IMR-90 (cell line): ENCODE measurements at places on chromosomes 12 and 14.
A peak's percentile ranks its signal among the peaks of the same experiment; 100 is the strongest.

DNA sequence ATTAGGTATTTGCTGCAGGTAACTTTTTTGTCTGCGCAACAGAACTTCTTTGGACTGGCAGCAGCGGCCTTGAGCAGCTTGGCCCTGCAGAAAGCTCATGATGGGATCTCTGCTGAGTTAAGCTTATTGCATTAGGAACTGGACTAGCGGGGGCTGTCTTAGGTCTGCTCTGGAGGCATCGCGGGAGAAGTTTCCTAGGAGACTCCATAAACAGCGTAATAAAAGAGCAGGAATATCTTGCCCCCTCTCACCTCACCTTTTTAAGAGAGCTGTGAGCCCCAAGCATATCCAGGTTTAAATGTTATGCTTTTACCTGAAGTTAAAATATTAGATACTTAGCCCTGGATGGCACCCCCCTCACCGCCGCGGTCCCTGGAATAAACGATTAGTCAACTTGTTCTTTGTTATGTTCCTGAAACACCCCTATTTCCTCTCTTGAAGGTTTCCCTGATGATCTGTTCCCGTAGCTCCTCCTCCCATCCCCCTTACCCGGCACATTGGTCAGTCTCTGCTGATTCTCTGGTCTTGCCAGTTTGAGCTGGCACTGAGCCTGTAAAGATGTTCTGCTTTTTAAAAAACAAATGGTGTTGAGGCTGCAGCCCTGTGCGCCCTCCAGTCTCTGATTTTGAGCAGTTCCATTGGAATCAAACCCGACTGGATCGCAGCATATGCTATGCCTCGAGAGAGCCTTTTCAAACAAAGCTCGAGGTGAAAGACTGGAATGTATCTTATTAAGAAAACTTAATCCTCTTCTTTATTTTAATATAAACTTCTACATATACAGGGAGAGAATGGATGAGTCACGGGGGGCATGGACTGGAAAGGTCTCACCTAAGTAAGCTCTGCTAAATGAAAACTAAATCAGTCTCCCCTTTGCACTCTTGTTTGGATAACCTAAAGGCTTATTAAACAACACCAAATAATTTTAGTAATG, 1.9 kb downstream of the MLXIP start:
- peak; percentile 86 for DNase-seq

DNA sequence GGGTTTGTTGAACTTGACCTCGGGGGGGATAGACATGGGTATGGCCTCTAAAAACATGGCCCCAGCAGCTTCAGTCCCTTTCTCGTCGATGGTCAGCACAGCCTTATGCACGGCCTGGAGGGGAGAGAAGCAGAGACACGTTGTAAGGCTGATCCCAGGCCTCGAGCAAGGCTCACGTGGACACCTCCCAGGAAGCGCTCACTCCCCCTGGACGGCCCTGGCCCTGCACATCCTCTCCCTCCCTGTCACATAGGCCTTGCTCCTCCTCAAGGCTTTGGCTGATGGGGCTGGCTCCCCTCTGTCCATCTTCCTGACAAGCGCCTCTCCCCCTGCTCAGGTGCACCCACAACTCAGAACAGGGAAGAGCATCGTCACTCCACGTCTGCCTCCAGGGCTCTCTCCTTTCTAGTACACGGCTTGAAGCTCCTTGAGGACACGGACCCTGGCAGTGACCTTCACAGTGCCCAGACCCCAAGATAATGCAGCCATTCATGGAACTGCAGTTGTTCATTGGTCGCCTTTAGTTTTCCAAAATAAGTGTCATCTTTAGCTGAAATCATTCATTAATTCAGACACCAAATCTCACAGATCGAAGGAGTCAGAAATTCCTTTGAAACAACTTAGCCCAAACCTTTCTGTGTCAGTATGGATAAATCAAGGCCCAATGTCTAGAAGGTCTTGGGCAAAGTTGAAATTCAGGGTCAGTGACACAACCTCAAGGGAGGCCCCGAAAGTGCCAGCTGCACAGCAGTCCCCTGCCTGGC, 9.7 kb downstream of the SERPINA1 start:
- no peak for DNase-seq

DNA sequence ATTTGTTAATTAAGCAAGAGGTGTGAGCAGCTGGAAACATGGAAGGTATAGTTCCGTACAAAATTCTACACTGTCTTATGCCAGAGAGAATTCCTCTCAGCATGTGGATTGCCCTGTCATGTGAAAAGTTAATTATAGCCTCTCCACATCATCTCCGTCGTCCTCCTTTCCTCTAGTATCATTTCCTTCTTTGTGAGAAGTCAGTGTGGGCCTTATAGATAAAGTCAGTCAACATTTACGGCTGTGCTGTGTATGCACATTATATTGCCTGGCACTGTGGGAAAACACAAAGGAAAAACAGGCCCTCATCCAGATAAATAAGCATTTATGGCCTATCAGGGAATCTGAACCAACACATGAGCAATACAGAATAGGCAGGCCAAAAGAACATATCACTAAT, 236.6 kb downstream of the SEC23A start:
- DNase-seq: no peak

GRCh38 chr12:118034429-118035189, 18.1 kb downstream of the RFC5 start:
- peak; percentile 60 for DNase-seq

GRCh38 chr12:10849425-10849878, at the start of gene PRR4:
PRR4 (minus strand) TSS chr12:10849475; CDS start chr12:10849437, 38 bp downstream.
- no peak for DNase-seq

GRCh38 chr14:75880512-75880911, 101.3 kb downstream of the TGFB3 start:
- DNase-seq: no peak

DNA sequence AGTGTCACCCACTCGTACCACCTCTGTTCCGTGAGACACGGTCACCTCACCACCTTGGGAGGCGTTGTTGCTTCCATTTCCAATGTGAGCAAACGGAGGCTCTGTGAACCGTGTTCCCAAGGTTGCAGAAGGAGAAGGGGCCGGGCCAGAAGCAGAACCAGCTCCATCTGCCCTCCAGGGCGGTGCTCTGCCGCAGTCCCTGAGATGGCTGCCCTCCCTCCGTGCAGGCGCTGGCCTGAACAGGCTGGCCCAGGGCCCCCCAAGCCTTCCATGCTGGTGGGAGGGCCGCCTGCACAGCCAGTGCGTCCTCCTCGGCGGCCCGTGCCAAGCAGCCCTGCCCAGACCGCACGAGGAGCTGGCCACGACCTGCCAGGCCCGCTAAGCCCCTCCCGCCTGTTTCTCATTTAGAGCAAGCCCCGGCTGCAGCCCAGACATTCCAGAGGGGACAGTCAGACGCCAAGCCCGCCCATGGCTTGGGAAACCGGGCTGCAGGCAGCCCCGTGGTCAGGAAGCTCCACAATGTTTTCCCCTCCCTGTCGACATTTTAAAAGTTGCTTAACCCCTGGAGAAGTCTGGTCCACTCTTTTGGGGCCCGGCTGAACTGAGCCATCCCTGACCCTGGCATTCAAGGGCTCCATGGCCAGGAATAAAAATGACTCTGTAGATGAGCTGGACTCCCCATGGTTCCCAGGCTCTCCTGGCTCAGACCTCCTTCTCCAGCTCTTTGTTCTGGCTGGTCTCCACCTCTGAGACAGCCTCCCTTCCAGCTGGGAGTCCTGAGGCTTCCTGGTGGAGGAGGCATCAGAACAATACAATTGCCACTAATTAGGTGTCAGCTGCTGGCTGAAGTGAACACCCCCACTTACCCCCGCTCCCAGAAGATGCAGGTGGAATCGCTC, 236.0 kb downstream of the BCL11B start:
- peak; percentile 43 for DNase-seq

GRCh38 chr12:43057566-43057965, 468.0 kb upstream of the PRICKLE1 start:
- DNase-seq: peak; percentile 28
